ENCODE measurements at places on chromosomes 3 and 15. TPM values are rescaled to one million over a fixed set of nuclear protein-coding genes. Genes with fewer than 3 reads are reported as not detected.

COL6A5 gene
- polyA plus RNA-seq, result not detected

PPARG gene
- 10.7 TPM for polyA plus RNA-seq

SERPINI2 gene
- polyA plus RNA-seq, result 0.36 TPM

CLDN1 gene
- 2.5 TPM for polyA plus RNA-seq

KY gene
- 96.9 TPM for polyA plus RNA-seq

PARP14 gene
- polyA plus RNA-seq, result 10.5 TPM

GATA2 gene
- polyA plus RNA-seq, result 3.6 TPM

LYSMD2 gene
- polyA plus RNA-seq, result 7.4 TPM

C3orf22 gene
- polyA plus RNA-seq, result not detected

KLHL40 gene
- 206 TPM for polyA plus RNA-seq

LTK gene
- polyA plus RNA-seq, result 22.8 TPM

C3orf20 gene
- polyA plus RNA-seq, result 0.08 TPM

SLC15A2 gene
- polyA plus RNA-seq, result 61.8 TPM

TAGLN3 gene
- 3.7 TPM for polyA plus RNA-seq

ABHD5 gene
- polyA plus RNA-seq, result 9.5 TPM

BCL6 gene
- 28.3 TPM for polyA plus RNA-seq

CACNA2D3 gene
- polyA plus RNA-seq, result 2.4 TPM

CEMIP gene
- polyA plus RNA-seq, result 2.1 TPM

CHRM5 gene
- polyA plus RNA-seq, result 0.08 TPM

ZPLD1 gene
- not detected for polyA plus RNA-seq

ITPKA gene
- polyA plus RNA-seq, result 0.90 TPM

ZNF860 gene
- polyA plus RNA-seq, result 0.63 TPM

PAQR9 gene
- not detected for polyA plus RNA-seq

TMEM207 gene
- not detected for polyA plus RNA-seq

CCR8 gene
- polyA plus RNA-seq, result not detected

RLBP1 gene
- polyA plus RNA-seq, result 0.30 TPM
